ENCODE measurements at places on chromosomes 4 and X.

DNA sequence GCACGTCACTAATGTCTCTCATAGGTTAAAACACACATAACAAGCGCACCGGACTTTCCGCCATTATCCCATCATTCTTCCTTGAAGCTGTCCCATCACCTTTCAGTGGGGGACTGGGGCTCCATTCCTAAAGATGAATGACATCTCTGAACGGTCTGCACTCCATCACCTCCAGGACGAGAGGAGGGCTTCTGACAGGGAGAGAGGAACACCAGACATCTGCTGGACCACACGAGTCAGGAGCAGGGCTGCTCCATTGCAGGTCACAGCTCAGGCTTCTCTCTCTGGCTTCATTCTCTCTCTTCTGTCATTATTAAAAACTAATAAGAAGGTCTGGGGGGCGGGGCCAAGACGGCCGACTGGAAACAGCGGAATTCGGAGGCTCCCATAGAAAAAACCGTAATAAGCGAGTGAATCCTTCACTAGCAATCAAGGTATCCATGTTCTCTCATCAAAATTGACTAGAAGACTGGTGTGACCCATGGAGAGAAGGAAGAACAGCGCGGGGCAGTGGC is 289.8 kb downstream of the LDB2 start:
- no peak for DNase-seq

DNA sequence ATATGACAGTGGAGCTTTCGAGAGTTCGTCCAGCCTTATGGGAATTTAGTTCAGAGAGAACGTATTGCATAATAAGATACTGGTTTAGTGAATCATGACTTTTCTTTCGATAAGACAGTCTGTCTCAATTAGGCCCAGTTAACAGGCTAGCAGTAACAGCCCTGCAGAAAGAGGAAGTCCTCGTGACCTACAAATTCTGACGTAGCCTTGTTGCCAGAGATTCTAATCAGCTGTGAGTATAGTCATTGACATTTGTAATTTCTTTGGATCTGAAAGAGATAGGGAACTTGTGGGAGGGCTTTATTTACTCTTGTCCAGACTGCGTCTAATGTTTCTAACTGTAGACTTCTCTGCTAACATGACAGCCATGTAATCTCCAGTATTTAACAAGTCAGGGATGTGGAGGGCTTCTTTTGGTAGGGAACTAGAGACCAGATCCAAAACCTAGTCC is 15.8 kb downstream of the ART3 start:
- DNase-seq = no peak

GRCh38 chr4:186666750-186667149 is 56.9 kb downstream of the FAT1 start:
- DNase-seq = no peak

- DNase-seq = no peak
Measured at GRCh38 chrX:108442901-108443464, 3.3 kb downstream of the COL4A5 start.

GRCh38 chr4:68218044-68218443 is 27.4 kb downstream of the TMPRSS11B start:
- no peak for DNase-seq

DNA sequence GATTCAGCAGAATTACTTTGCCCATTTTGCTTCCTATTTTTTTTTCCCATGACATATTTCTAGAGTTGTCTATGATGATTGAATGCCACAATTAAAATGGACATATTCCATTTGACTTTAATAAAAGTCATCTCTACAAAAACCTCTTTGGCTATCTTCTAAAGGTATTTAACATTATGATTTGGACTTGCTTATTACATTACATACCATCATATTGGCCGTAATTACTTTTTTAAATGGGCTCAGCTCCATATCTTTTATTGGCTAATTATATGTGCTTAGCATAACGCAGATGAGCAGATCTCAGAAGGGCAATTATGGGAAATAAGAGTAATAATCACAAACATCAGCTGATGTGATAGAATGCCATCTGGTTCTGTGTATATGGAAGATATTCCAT is 4.5 kb upstream of the LNX1 start:
- DNase-seq = no peak

GRCh38 chrX:100973411-100973810 is 3.9 kb downstream of the ARL13A start:
- no peak for DNase-seq

DNA sequence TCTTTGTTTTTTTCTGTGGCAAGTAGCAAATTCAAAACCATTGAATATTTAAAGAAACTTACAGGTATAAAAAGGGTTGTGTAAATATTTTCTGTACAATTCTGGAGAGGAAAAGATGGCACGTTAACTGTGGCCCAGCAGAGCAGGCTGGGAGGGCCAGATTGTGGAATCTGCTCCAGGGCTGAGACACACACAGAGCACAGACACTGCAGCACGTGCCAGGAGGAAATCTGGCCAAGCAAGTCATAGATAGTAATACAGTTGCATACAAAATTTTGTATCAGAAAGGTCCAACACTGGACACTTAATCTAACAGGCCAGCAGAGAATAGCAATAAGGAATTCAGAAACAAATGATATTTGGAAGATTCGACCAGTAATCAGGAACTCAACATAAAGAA is 763.7 kb downstream of the PDHA2 start:
- no peak for DNase-seq

DNA sequence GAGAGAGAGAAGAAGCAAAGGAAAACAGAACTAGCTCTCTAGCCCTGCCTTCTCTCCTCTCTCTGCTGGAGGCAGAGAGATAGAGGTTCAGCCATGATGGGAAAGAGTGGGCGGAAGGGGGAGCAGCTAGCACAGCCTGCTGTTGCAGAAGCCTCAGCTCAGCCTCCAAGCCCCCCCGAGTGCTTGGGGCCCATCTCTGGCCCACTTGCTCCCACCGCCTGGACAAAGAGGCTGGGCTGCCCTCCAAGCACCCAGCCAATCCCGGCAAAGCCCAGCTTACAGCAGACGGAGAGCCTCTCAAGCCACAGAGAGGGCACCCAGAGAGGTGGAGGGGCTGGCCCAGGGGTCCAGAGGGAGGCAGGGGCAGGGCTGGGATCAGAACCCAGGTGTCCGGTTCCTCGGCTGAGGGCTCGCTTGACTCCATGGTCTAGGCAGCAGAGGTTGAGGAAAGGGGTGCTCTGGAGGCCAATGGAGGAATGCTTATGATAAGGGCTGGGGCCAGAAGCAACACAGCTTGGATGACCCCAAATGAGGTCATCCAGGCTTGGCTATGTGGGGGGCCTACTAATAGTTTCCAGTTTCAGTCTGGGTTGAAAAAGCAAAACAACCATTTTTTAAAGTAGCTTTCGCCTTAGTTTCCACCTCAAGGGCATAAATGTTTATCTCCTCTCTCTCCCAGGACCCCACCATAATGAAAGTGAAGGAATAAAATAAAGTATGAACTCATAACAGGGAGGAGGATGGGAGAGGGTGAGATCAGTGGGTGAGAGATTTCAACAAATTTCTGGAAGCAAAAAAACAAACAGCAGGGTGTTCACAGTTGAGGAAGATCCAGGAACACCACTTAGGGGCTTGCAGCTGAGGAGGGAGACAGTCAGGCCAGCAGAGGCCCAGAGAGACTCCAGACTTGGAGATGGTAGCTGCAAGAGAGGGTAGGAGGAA is 24.9 kb upstream of the IQSEC2 start:
- DNase-seq = no peak

DNA sequence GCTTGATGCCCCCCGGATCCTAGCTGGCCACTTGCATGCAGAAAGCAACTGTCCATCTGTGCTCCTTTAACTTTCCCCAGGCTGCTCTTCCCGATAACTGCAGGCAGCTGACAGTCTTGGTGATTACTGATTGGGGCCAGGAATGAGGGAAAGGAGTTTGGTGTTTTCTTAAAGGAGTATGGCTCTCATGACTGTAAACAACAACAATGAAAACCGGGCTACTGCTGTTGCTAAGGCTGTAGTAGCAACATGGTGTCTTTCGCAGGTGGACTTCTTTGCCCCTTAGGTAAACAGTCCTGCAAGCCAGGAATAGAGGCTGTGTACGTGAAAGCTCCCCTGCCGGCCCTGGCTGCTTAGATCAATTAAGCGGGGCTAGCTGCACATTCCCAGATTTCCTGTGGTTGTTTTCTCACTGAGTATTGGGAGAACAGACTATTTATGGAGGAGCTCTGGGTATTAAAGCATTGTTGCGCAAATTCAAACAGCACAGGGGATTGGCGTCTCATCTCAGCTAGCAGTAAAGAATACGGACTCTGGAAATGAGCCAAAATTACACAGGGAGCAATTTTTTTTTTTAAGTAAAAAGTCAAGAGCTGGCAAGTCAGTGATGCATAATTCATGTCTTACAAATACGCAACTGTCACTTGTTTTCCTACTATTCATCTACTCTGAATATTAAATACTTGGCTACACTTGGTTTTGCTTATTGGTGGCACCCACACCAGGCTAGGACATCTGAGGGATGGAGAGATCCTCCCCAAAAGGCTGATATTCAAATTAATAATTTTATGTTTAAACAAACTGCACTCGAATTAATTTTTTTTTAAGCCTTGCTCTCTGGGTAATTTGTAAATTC is 61.6 kb upstream of the NAP1L5 start:
- DNase-seq = no peak

Data from activated naive CD4-positive, alpha-beta T cell treated with Interleukin-2 at 50 U/mL for 16 hours (primary cell).